Activated naive CD8-positive, alpha-beta T cell treated with anti-CD3 and anti-CD28 coated beads, Interleukin-2, amount 50 U/mL, for 24 hours (primary cell): ENCODE measurements at places on chromosomes 5 and 9.

- peak; percentile 42 for DNase-seq
These were observed 210.6 kb downstream of the AUH start for GRCh38 chr9:91150998-91151717.

DNA sequence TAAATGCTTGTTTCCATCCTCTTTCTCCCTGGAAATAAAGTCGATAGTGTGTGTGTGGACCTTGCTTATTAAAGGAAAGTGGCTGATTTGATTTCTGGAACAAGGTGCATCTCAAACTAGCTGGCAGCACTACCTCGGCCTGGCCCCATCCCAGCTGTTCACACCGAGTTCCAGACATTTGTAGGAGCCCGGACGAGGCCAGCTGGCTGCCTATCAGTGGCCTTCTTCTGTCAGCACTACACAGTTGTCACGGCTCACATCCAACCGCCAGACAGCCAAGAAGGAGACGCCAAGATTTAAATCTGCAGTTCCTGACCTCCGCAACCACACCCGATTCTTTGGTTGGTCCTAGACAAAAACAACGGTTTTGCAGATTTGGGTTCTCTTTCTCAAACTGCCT, 63.6 kb downstream of the PALM2AKAP2 start:
- DNase-seq: no peak

GRCh38 chr9:107174441-107174840, 108.6 kb upstream of the RAD23B start:
- peak; percentile 23 for DNase-seq

- DNase-seq: no peak
These were observed 2.5 kb downstream of the PTPDC1 start for GRCh38 chr9:94086486-94087345.

DNA sequence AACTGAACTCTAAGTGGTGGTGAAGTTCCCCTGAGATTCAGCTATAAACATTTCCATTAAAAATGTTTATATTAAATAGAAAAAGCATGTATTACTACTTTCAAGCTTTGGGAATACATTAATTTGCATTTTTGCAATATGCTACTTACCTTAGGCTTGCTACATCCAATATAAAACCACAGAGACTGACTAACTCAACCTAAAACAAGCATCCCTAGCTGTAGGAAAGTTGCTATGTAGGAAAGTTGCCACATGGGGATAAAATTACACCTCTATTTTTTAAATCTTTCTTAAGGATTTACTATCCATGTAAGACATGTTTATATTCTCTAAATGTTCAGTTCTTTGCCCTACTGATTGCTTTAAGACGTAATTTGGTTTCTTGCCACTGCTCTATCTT, 12.8 kb downstream of the SCAMP1 start:
- DNase-seq: no peak

DNA sequence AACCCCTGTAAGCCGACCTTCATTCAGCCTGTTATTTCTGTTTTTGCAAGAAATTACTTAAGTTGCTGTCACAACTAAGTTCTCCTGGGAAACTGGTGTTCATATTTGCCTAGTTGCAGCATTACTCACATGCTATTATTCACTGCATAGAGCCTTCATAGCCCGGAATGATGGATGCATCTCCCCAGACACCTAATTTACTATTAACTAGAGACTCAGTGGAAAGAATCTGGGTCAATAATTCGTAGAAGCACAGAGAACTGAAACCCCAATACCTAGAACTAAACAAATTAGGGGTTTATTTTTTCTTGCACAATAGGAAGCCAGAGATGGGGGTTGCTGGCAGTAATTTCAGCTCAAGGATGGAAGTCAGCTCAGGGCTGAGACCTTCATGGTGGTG, 45.7 kb upstream of the FAM170A start:
- DNase-seq: no peak

DNA sequence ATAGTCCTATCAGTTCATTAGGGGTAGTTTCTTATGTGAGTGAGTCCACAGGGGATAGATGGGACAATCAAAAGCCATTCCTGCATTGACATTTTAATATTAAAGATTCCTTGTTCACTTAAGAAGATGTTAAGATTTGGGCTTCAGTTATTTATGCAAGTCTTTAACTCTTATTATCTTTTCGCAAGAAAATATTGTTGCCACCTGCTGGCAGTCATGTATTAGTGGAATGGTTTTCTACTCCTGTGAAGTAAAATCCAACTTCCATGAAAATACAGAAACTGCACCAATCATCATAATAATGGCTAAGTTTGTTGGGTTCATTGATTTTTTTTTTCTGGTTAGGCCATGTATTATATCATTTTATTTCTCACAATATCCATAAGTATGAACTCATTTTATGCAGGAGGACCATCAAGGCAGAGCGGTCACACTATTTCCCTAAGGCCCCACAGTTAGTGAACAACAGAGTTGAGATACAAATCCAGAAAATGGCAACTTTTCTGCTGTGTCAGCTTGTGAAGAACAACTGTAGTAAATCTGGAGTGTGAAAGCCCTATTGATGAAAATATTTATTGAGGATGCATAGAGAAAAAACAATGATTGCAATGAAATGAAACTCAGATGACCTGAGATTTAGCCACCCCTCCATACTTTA, 88.5 kb upstream of the TXNDC8 start:
- DNase-seq: no peak
